ENCODE measurements at places on chromosomes 4 and X. TPM values are rescaled to one million over a fixed set of nuclear protein-coding genes. Genes with fewer than 3 reads are reported as not detected.

GRCh38 chr4:138967313-138967712 lies 48.3 kb upstream of the NOCT start:
- DNase-seq: no peak

DNA sequence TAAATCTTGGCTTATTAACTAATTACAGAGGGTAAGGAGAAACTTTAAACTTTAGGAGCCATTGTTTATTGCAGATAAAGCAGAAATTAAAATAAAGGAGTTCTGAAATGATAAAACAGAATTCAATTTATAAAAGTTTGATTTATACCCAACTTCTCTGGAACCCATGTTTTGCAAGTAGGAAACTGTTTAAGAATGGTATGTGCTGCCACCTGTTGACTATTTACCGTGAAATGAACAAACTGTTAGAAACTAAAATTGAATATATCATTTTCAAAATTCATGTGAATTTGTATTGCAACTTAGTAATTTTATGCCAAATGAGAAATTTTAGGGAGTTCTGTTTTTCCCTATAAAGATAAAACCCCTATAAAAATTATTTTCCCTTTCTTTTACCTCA lies 11.0 kb upstream of the TBC1D8B start:
- DNase-seq: no peak

EDA2R gene
- polyA plus RNA-seq: 0.50 TPM

DNA sequence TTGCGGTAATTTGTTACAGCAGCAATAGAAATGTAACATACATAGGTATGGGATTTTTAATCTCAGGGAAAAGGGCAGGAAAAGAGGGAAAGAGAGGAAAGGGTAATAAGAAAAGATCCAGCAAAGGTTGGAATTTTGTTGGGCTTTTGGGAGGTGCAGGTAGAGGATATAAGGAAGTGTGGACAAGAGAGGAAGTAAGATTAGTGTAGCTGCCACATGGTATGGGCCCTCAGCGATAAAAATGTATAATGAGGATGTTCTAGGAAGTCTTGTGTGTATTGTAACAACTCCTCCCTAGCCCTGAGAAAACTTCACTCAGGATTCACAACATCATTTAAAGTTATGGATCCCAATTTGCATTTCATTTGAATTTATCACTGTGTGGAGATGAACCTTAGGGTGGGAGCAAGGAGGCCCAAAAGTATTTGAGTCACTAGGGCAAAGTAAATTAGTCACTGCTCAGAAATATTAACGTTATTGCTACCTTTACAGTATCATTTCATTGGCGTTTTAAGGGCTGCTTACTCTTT lies 2.8 kb upstream of the IL21 start:
- no peak for DNase-seq

DNA sequence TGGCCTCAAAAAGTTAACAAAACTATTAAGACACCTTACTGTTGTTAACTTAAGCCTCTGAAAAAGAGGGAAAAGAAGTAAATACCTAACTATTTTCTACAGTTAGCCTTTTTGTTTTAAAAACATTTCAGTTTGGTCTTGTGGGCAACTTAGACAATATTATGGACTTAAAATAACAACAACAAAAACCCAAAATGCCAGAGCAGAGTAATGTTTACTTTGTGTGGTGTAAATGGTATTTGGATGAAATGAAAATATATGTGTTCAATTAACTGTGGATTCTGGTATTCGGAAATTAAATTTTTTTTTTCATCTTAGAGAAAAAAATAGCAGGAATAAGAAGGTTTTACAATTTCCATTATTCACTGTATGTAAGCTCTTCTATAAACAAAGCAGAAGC lies 79.6 kb upstream of the NPNT start:
- DNase-seq: no peak

DNA sequence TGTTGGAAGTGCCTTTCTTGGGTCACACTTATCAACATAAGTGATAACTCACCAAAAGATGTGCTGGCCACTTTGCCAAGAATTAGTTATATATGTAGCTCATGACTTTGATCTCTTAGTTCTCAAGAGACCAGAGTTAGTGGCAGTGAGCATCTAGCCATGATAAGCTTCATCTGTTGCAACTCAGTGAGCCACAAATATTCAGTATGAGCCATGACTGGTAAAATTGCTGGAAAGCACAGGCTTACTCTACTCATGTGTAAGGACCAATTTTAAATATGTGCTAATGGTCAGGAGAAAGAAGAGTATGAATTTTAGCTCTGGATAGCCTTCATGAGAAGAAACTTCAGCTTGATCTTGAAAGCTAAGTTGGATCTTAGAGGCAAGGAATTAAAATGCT lies 59.4 kb upstream of the TLL1 start:
- no peak for DNase-seq

- no peak for DNase-seq
Observed at GRCh38 chr4:165058666-165059065, 5.0 kb downstream of the TRIM75 start.

GRCh38 chrX:17495052-17495451 lies 120.1 kb downstream of the NHS start:
- no peak for DNase-seq

DNA sequence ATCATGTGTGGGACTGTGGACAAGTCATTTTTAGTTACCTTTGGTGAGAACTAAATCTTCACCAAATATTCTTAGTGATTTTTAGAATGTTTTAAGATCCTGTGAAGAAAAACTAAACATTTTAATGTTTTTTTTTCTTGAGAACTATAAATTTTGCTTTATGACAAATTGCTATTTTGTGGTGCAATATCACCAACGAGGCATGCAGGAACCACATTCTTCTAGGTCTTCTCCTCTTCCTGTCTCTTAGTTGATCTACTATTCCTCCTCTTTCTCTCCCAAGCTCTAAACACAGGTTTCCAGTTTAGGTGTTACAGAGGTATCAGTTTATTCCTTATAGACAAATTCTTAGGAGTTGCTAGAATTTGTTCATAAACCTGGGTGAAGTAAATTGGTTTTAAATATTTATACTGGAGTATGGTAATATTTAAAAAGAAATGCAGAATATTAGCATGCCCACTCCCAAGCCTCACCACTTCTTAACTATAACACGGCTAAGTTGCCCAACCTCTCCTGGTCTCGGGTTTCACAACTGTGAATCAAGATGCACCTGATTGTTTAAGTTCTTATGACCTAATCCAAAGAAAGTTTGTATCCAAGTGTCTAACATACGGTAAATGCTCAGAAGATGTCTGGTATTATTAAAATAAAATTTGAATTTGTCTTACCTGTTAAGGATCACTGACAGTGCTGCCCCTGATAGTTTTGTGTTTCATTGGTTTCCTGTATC lies 56.5 kb upstream of the CLNK start:
- DNase-seq: no peak

RAB40A gene
- polyA plus RNA-seq: 3.4 TPM

OPRPN gene
- not detected for polyA plus RNA-seq

GRCh38 chr4:112099701-112100297 lies 45.5 kb upstream of the FAM241A start:
- DNase-seq: peak; percentile 31

DNA sequence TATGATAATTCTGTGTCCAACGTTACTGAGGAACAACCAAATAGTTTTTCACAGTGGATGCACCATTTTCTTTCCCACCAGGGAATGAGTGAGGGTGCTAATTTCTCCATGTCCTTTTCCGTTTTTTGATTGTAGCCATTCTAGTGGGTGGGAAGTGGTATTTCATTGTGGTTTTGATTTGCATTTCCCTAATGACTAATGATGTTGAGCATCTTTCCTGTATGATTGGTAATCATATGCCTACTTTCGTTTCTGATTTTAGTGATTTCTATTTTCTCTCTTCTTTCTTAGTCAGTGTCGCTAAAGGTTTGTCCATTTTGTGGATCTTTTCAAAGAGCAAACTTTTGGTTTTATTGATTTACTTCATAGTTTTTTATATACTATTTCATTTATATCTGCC lies 32.1 kb upstream of the TEX13D start:
- no peak for DNase-seq

GRCh38 chr4:118732591-118733330 lies 47.6 kb downstream of the METTL14 start:
- DNase-seq: no peak

MAGED2 gene
- 696 TPM for polyA plus RNA-seq

- no peak for DNase-seq
Observed at GRCh38 chr4:38044060-38044459, 83.9 kb downstream of the PTTG2 start.

SH3D19 gene
- 27.5 TPM for polyA plus RNA-seq

DNA sequence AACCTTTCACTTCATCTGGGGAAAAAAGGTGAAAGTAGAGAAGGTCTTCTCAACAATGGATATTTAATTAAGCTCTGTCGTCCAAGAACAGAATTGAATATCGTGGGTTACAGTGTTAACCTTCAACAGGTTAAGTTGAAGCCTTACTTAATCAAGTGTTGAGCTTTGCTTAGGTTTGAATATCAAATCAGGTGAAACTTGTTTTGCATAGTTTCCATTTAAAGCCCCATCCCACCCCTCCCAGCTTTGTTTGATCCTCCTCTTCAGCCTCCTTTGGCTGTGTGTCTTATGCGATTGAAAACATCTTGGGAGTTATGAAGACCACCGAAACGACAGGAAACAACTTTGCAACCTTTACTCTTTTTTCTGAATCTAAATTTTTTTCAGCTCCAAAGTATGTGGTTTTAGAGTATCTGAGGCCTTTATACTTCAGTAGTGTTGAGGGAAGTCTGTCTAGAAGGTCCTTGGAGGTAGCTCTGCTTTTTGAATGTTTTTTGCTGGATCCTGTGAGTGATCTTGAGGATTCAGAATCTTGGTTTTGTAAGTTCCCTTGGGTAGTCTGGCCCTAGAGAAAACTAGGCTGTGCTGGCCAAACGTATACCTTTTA lies 39.1 kb downstream of the MCUB start:
- DNase-seq: no peak

DNA sequence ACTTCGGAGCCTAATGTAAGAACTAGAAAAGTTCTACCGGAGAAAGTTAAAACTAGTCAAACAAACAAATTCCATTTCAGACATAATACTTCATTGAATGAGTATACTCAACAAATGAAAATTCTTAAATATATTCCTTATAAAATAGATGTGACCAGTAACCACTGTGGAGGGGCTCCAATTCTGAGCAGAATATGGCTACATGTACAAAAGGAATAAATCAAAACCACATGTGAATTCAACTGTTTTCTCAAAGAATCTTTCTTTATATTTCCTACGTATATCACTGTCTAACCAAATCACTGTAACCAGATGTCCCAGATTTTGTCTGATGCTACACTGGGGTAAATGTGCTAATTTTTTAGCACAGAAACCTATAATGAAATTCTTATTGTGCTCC lies 49.0 kb downstream of the HTN1 start:
- no peak for DNase-seq

CSN1S1 gene
- not detected for polyA plus RNA-seq

DNA sequence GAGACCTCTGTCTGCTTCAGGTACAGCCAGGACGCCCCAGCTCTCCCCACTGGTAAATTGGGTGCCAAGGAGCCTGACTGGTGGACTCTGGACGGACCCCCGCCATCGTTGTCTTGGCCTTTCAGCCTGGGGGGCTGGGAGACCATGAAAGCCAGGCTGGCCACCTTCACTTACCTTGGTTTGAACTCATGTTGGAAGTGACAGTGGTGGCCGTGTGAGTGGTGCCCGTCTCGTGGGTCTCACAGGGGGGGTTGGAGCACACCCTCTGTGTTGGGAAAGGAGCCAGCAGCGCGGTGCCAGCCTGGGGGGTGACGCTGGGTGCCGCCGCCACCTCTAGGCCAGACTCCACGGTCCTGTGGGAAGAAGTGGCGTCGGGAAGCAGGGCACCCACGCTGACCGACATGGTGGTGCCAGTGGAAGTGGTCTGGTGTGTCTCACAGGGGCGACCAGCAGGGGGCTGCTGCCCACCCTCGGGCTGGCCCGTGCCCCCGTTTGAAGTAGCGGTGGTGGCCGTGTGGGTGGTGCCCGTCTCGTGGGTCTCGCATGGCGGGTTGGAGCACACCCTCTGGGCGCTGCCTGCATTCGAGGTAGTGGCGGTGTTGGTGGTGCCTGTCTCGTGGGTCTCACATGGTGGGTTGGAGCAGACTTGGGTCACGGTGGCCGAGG lies 9.6 kb upstream of the RENBP start:
- DNase-seq: no peak

CFAP99 gene
- 0.50 TPM for polyA plus RNA-seq

DNA sequence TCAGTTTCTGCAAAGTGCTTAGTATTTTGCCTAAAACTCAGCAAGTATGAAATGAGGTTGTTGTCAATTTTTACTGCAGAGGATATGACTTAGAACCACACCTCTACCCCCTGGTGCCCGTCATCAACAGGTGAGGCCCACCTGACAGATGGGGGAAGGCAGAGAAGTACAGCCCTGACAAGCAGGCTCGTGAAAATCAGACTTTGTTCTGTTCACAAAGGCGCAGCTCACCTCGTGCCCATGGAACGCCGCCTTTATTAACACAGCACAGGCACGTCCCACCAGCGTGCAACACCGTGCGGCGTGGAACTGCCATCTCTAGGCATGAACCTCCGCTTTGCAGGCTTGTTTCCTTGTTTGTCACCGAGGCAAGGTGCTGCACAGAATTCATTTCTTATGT lies 13.3 kb downstream of the CYP4V2 start:
- DNase-seq: no peak

- DNase-seq: peak; percentile 60
Observed at GRCh38 chrX:47540754-47541538, 20.1 kb upstream of the ARAF start.

IBSP gene
- not detected for polyA plus RNA-seq

ZDHHC9 gene
- polyA plus RNA-seq: 46.6 TPM

All from right renal pelvis (tissue), 4 donors.